Right lung (tissue), 10 donors: ENCODE measurements at places on chromosomes 3 and 15.

DNA sequence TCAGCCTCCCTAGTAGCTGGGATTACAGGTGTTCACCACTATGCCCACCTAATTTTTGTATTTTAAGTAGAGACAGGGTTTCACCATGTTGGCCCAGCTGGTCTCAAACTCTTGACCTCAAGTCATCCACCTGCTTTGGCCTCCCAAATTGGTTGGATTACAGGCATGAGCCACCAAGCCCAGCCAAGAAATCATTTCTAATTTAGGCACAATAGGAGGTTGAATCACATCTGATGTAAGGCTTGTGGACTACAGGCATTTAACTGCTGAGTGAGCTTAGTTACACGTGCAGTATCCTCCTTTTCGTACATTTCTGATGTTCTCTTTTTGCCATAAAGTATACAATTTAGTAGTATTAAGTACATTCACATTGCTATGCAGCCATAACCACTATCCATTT is 31.1 kb upstream of the SETD2 start:
- no peak for DNase-seq

- DNase-seq, result no peak
Observed at GRCh38 chr3:54573858-54574257, 354.0 kb downstream of the LRTM1 start.

GRCh38 chr3:8529738-8530525 is 28.3 kb downstream of the LMCD1 start:
- no peak for DNase-seq

DNA sequence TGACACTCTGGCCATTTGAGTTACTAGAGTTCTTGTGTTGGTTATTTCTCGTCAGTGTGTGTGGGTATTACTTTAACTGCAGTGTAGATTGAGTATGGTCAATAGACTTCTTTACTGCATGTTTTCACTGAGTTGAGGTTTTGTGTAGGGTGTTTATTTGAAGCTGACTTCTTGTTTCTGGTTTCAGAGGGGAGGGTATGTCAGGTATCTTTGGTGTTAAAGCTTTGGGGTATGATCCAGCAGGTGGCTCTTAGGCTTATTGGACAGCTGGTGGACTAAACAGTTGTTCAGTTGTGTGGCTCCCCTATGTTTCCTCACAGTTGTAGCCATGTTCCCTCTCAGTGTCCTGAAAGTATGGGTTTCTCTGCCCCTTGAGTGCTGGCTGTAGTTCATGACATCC is 72.0 kb downstream of the AKAP13 start:
- DNase-seq, result no peak

DNA sequence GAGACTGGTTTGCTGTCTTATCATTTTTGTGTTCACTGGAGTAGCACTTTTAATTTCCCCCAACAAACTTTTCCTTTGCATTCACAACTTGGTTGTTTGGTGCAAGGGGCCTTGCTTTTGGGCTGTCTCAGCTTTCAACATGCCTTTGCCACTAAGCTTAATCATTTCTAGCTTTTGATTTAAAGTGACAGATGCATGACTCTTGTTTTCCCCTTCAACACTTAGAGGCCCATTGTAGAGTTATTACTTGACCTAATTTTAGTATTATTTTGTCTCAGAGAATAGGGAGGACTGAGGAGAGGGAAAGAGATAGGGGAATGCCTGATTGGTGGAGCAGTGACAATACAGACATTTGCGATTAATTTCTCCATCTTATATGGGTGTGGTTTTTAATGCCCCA is 340.1 kb upstream of the MANF start:
- DNase-seq, result no peak
